ENCODE measurements at places on chromosomes 4 and X.

DNA sequence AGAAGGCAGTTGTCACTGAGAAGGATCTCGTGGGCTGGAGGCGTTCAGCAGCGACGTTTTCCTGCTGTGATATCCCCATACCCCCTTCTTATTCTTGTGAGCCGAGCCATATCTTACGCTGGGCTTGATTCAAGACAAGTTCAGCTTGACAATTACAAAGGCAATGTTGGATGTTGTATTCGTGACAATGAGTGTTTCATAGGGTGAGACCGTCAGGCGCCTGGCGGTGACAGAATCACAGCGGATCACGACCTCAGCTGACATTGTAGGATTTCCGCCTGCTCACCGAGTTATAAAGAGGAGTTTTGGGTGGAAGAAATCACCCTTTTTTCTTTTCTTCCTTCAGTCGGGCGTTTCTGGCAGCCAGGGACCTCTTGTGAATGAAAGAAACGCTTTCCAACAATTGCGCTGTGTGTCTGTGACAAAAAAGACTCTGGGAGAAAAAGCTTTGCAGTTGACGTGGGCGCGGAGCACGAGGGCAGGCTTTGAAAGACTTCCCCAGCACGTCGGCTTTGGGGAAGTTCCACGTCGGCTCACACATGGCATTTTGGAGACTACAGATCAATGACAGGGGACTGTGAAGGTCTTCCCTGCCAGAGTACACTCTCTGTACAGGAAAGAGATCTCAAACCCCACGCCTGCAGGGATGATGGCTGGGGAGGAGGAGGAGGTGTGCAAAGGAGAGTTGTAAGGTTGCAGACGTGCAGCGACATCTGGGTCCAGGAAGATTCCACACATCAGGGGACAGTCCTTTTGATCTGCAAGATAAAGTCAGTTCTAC lies 135.4 kb downstream of the CRLF2 start:
- no peak overlapping the region for H3K27ac ChIP-seq
- no peaks in the 10 kb centered on the region for H3K4me1 ChIP-seq
- no peak for DNase-seq

- no peaks in the 10 kb centered on the region for H3K27me3 ChIP-seq
- H3K36me3 ChIP-seq = no peaks in the 10 kb centered on the region
- no peak overlapping the region for H3K4me3 ChIP-seq
- DNase-seq = no peak
- no peak overlapping the region for H3K27ac ChIP-seq
Observed at GRCh38 chr4:166655705-166656104, 578.6 kb downstream of the SPOCK3 start.

DNA sequence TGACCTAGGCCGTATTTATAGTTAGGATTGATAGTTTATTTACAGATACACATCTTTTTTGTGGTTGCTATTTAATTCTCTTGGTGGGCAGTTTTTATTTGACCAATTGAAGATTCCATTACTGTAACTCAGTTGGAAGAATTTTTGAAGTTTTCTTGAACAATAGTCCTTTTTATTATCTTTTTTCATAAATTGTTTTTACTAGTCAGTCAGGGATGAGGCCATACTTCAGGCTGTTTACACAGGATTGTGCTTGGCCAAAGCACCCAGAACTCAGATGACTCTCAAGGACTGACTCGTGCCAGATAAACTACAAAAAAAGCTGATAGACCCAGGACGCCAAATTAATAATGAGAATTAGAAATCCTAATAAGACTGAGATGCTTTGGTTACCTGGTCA lies 7.0 kb downstream of the HERC3 start:
- peaks cover 50% of the 10 kb centered on the region for H3K4me1 ChIP-seq
- H3K27ac ChIP-seq = peak overlapping the region; percentile 78
- H3K36me3 ChIP-seq = peaks cover 15% of the 10 kb centered on the region
- DNase-seq = no peak
- H3K27me3 ChIP-seq = no peaks in the 10 kb centered on the region

GRCh38 chrX:13911586-13911985 lies 94.7 kb upstream of the GPM6B start:
- H3K36me3 ChIP-seq = no peaks in the 10 kb centered on the region
- no peaks in the 10 kb centered on the region for H3K4me1 ChIP-seq
- peaks cover 9% of the 10 kb centered on the region for H3K27me3 ChIP-seq
- H3K4me3 ChIP-seq = no peak overlapping the region
- no peak for DNase-seq
